ENCODE measurements at places on chromosomes 3 and 15.
A peak's percentile ranks its signal among the peaks of the same experiment; 100 is the strongest.

- no peak for DNase-seq
These were observed 49.1 kb downstream of the C2CD4A start for GRCh38 chr15:62115847-62116246.

GRCh38 chr3:161386991-161387770 lies 15.9 kb upstream of the SPTSSB start:
- no peak for DNase-seq

GRCh38 chr15:90558171-90558573 lies 28.4 kb downstream of the CRTC3 start:
- DNase-seq: no peak

GRCh38 chr3:64080616-64081234 lies 57.4 kb upstream of the PSMD6 start:
- DNase-seq: no peak

- no peak for DNase-seq
These were observed 27.4 kb downstream of the SPESP1 start for GRCh38 chr15:68957696-68958095.

DNA sequence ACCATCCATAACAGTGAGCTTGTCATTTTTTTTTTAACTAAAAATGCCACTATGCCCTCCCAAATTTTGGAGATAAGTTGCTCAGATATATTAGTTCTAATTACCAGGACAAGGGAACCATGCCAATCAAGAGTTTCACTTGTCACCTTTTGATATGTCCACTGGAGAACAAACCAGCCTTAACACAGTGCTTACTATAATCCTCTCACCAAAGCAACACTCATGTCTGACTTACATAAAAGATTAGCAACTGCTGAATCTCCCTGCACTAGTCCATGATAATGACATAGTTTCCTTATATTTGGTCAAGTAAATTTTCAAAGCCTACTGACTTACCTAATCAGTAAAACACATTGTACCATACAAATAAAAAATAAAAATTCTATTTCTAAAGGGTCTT lies 44.4 kb downstream of the TTBK2 start:
- no peak for DNase-seq

- no peak for DNase-seq
These were observed 22.4 kb downstream of the FAN1 start for GRCh38 chr15:30926161-30926560.

GRCh38 chr15:49468481-49468839 lies 45.4 kb downstream of the FGF7 start:
- DNase-seq: no peak

DNA sequence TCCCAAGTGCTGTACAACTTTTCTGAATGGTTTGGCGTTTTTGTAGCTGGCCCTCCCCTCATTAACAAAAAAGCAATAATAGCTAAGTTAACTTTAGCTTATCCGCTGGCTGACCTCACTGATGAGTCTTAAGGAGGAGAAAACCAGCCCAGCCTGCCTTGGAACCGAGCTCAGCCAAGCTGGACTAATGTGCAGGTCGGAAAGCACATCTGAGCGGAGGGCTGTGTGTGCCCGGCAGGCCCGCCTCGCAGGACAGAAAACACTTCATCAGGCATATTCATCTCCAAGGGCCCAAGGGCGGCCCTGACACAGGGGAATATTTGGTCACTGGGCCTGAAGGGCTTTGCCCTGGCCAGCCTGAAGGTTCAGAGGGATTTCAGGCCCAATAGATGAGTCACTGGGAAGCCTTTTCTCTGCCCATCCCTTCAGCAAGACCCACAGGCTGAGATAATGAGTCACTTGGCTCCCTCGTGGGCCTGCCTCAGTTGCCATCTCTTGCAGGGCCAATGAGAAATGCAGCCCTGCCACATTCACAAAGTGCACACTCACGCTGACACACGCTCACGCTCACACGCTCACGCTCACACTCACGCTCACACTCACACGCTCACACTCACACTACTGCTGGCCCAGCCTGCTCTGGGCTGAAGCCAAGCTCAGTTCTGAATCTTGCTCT lies 75.1 kb downstream of the SLC12A8 start:
- DNase-seq: no peak

GRCh38 chr3:75687323-75687722 lies 23.2 kb downstream of the FRG2C start:
- no peak for DNase-seq

- DNase-seq: no peak
These were observed 45.4 kb downstream of the BTD start for GRCh38 chr3:15646851-15647511.

DNA sequence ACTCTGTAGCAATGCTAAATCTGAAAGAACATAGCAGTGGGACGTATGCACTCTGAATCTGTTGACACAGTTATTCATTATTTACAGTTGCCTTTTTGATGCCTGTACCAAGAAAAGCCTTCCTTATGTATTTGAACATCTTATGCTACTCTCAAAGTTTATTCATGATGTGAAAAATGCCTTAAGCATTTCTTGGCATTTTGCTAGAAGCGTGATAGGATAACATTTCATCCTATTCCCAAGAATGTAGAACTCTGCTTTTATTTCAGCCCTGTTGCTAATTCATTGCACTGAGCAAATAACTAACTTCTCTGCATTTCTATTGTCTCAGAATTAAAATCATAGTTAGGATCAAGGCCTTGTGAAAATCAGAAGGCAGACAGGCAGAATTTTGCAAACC lies 105.5 kb downstream of the STRIT1 start:
- no peak for DNase-seq

GRCh38 chr15:72783004-72783639 lies 436 bp downstream of the ADPGK start:
- DNase-seq: no peak

- no peak for DNase-seq
These were observed 49.4 kb downstream of the TGM4 start for GRCh38 chr3:44923632-44924456.

- DNase-seq: no peak
These were observed 43.7 kb upstream of the CD47 start for GRCh38 chr3:108134555-108134880.

DNA sequence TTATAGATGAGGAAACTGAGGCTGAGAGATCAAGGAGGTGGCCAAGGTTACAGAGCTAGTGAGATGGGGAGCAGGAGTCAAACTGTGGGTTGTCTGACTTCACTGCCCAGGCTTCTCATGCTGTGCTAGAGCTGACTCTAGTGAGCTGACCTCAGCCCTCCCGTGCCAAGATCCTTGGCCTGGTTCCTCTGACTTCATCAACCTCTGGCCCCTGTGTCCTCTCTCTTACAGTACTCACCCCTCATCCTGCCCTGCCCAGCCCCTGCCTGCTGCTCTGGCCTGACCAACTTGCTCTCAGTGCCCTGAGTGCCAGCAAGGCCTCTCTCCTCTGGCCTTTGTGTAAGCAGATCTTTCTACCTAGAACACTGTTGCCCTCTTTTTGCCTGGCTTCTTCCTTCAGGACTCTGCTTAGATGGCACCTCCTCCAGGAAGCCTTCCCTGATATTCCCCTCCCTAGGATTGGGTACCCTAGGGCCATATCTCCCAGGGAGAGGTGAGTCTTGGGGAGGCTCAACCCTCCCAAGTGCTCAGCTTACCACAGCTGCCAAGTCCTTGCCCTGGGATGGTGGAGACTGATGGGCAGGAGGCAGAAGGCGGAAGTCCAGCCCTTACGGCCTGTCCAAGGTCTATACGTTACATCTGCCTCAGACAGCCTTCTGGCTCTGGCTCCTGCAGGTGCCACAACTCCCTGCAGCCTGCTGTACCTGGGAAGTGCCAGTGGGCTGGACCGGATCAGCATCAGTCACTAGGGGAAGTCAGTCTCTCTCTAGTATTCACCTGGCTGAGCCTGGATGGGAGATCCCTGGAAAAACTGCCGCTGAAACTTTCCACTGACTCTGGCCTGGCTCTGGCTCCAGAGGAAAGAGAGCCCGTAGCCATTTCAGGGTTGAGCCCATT lies 36.3 kb upstream of the FAM107A start:
- DNase-seq: no peak

- no peak for DNase-seq
These were observed 109.1 kb downstream of the LPP start for GRCh38 chr3:188262913-188263683.

GRCh38 chr15:50224606-50225005 lies 40.9 kb downstream of the HDC start:
- no peak for DNase-seq

DNA sequence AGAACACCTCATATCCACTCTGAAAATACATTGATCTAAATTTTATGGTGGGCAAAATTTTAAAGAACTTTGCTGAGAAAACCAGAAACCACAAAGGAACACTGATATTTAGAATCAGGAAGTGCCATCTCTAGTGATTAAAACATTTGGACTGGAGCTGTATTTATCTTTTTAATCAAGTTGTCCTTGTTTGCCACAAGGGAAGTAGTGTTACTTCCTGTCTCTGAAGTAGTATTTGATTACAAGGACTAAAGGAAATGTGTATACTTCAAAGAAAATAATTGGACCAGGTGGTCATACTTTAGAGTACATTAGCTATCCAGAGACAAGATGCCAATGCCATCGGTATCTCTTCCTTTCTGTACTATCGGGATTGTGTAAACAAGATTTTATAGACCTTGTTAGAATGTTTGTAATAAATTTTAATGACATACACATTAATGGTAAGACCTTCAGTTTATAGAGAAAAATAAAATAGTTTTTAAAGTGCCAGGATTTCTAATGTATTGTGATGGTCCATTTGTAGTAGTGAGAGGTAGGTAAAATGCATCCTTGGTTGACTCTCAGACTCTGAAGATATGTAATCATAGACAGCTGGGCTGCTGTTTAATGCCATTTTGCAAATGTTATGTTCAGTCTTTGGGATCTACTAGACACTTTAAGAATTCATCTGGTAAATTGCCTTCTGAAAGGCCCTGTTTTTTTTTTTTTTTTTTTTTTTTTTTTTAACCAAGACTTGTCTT lies 131.9 kb downstream of the B3GALNT1 start:
- DNase-seq: peak; percentile 26

- no peak for DNase-seq
These were observed 28.6 kb upstream of the TEX264 start for GRCh38 chr3:51642462-51642861.

- DNase-seq: no peak
These were observed 131.2 kb downstream of the SRGAP3 start for GRCh38 chr3:9118222-9118621.

DNA sequence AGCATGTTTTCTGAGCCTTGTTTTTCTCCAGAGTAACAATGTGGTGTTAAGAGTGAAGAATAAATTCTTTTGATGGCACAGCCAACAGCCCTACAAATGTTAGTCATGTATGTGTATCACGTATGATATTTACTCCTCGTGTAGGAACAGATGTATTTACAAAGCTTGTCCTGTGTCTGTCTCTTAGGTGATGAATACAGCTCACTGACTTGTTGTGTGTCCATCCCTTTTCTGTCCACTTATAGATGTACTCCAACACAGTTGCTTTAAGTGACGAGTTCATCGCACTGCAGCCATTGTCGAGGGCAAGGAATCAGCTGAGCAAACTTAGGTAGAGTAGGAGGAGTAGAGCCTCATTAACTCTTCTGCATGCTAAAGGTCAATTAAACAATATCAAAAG lies 78.1 kb downstream of the DCUN1D1 start:
- DNase-seq: peak; percentile 69

- no peak for DNase-seq
These were observed 37.5 kb upstream of the ESYT3 start for GRCh38 chr3:138396752-138397410.

- DNase-seq: no peak
These were observed 74.1 kb upstream of the RAP2B start for GRCh38 chr3:153087595-153088566.

- no peak for DNase-seq
These were observed 298.3 kb downstream of the SHQ1 start for GRCh38 chr3:72549761-72550581.

GRCh38 chr3:113838631-113839209 lies at the start of gene GRAMD1C:
GRAMD1C (plus strand) TSS chr3:113838788; CDS start chr3:113838910, 122 bp downstream.
- DNase-seq: peak; percentile 83

GRCh38 chr3:80331494-80332170 lies 563.8 kb upstream of the ROBO1 start:
- DNase-seq: no peak

- peak; percentile 38 for DNase-seq
These were observed 454 bp downstream of the C15orf62 start for GRCh38 chr15:40770147-40770721.

DNA sequence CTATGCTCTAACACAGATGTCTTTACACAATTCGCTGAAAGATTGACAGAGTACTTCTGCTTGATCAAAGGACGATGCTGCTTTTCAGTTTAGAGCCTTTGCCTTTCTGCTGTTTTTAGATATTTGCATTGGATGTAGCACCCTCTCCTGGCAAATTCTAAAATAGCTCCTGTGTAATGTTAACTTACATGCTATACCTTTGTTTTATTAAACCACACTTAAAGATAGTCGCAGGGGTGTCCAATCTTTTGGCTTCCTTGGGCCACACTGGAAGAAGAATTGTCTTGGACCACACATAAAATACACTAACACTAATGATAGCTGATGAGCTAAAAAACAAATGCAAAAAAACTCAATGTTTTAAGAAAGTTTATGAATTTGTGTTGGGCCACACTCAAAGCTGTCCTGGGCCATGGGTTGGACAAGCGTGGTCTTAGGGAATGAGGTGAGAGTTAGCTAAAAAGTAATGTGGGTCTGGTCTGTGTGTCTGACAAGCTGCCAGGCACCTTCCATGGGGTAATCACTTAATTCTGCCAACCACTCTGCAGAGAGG lies 62.9 kb downstream of the ATG7 start:
- DNase-seq: peak; percentile 52

GRCh38 chr3:105368566-105369499 lies 2.1 kb downstream of the ALCAM start:
- DNase-seq: peak; percentile 64

DNA sequence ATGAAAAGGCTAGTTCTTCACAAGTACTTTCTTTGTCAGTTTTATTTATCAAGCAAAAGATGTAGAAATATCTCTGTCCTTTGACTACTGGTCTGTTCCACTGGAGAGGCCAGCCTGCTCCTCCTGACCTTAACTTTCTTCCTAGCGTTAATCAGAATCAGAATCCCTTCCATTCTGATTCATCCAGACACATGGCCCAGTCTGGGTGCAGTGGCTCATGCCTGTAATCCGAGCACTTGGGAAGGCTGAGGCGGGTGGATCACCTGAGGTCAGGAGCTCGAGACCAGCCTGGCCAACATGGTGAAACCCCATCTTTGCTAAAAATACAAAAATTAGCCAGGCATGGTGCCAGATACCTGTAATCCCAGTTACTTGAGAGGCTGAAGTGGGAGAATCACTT lies 32.0 kb upstream of the MANF start:
- no peak for DNase-seq

DNA sequence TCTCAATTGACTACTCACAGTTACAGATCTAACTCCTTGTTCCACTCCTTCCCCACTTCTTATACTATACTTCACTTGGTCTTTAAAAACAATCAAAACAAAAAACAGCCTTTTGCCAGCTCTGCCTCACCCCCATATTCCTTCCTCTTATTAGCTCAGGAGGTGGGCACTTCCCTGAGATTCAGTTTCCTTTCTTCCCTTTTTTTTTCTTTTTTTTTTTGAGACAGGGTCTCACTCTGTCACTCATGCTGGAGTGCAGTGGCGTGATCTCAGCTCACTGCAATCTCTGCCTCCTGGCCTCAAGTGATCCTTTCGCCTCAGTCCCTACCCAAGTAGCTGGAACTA lies 6.9 kb downstream of the C3orf62 start:
- no peak for DNase-seq
